CD4-positive, alpha-beta T cell treated with Interleukin-4 for 1 hour (primary cell): ENCODE measurements at places on chromosomes 13 and 19.

DNA sequence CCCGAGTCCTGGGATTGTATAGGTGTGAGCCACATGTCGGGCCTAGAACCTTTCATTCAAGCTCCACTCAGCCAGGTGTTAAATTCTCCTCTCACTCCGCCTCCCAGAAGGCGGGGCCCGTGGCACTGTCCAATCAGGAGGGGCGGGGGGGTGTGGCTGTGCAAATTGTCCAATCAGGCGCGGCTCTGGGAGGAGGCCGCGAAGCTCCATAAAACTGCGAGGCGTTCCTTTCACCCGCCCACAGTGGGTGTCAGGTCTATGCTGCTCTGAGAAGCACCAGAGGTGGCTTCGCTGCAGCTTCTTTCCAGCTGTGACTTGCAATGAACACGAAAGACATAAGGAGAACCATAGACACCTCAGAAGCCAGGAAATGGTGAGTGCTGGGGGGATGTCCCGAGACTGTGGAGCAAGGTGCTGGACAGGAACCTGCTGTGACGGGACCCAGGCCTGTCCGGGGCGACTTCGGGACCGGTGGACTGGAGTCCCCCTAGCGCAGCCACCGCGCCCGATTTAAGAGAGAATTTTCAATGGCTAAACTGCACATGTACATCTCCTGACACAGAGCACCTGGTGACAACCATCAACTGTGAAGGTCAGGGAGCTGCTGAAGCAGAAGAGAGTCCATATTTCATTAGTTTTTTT, 3.0 kb upstream of the ZNF136 start:
- DNase-seq = no peak

- DNase-seq = no peak
Observed at GRCh38 chr19:49152119-49152550, 3.1 kb downstream of the HRC start.

- DNase-seq = peak; percentile 85
Observed at GRCh38 chr19:41541990-41542584, 33.9 kb upstream of the CEACAM21 start.

GRCh38 chr19:41700381-41701195, 7.8 kb upstream of the CEACAM5 start:
- no peak for DNase-seq

GRCh38 chr19:10577951-10578350, 9.2 kb downstream of the AP1M2 start:
- no peak for DNase-seq

- no peak for DNase-seq
Observed at GRCh38 chr13:26952551-26953143, 192.1 kb upstream of the GPR12 start.

DNA sequence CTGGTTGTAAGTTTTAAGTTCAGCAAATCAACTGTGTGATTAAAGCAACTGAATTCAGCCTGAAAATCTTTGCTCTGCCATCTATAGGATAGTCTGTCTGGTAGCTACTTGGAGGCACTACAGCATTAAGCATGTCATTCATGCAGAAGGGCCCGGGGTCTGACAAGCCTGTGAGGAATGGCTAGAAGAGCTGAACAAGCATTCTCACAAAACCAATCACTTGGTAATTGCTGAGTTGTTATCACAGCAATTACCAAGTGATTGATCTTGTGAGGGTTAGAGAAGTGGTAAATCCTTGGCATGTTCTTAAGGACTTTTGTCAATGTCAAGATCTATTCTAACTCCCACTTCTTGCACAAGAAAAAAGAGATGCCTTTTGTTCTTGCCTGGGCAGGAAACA, 356.1 kb downstream of the FGF14 start:
- no peak for DNase-seq

- peak; percentile 85 for DNase-seq
Observed at GRCh38 chr19:15551293-15552004, 43.1 kb downstream of the CYP4F22 start.

GRCh38 chr13:28451482-28452217, 43.3 kb downstream of the FLT1 start:
- no peak for DNase-seq

- DNase-seq = no peak
Observed at GRCh38 chr19:35816846-35817245, 4.2 kb upstream of the PRODH2 start.

DNA sequence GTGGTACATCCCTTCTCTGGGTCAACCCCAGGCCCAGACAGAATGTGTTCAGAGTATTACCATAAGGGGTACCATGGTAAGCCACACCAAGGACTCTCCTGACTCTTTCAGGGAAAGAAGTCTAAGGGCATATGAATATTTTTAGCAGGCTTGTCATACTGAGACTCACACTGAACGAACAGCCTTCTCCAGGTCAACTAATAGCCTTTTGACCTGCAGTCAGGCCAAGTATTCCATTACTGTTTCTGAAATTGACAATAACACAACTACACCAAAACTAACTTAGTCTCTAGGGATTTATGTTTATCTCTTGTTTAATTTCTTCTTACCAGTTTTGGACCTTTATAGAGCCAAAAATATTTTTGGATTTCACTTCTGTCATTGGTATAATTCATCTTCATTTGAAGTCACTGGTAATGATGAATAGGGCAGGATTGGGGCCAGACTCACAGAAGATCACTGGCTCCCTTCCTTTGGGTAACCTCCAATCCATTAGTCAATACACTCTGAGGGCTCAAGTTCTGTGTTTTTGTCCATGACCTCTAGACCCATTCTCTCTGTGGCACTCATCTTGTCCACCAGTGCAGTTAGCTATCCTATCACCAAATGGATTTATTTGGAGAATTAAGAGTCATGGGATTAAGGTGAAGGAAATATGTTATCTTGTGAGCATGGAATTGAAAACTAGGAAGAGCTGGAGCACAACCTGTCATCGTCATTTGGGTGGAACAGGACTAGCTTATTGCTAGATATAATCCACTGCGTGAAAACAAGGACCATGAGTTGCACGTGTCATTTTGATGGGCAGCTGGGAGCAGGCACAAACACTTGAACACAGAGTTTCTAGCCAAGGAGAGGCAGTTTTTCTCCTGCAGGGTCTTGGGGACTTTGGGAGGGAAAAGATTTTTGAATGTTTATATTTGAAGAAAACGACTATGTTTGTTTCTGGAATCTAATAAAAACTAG, 313.3 kb downstream of the DCLK1 start:
- no peak for DNase-seq

DNA sequence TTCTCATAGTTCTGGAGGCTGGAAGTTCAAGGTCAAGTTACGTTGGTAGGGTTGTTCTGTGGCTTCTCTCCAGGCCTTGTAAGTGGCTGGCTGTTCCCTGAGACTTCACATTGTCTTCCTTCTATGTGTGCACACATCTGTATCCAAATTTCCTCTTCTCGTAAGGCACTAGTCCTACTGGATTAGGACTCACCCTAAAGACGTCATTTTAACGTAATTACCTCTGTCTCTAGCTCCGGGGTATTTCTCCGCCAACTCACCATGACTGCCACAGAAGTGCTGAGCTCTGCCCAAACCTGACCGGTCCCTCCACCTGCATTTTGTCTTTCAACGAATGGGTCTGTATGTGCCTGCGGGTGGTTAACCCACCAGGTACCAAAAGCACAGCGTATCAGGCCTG, 8.7 kb upstream of the SYDE1 start:
- no peak for DNase-seq

DNA sequence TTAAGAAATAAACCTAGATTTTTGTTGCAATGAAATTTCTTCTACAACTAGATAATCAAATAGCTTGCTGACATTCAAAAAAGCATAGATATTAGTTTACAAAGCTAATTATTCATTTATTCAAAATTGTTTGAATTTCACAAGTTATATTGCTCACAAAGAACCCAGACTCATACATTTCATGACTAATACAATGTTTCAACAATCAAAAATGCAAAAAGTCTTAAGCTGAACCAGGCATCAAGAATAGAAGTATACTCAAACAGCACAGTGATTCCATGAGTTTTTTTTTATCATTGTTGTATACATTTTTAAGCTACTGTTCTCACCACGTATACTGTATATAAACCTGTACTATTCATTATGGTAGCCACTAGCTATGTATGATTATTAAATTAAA, 51.0 kb downstream of the DIAPH3 start:
- DNase-seq = no peak

GRCh38 chr19:46000491-46001246, 5.4 kb downstream of the CCDC61 start:
- peak; percentile 81 for DNase-seq

- peak; percentile 54 for DNase-seq
Observed at GRCh38 chr19:14081797-14082674, 3.5 kb downstream of the C19orf67 start.

GRCh38 chr13:26589754-26590153, 32.3 kb downstream of the WASF3 start:
- DNase-seq = no peak

DNA sequence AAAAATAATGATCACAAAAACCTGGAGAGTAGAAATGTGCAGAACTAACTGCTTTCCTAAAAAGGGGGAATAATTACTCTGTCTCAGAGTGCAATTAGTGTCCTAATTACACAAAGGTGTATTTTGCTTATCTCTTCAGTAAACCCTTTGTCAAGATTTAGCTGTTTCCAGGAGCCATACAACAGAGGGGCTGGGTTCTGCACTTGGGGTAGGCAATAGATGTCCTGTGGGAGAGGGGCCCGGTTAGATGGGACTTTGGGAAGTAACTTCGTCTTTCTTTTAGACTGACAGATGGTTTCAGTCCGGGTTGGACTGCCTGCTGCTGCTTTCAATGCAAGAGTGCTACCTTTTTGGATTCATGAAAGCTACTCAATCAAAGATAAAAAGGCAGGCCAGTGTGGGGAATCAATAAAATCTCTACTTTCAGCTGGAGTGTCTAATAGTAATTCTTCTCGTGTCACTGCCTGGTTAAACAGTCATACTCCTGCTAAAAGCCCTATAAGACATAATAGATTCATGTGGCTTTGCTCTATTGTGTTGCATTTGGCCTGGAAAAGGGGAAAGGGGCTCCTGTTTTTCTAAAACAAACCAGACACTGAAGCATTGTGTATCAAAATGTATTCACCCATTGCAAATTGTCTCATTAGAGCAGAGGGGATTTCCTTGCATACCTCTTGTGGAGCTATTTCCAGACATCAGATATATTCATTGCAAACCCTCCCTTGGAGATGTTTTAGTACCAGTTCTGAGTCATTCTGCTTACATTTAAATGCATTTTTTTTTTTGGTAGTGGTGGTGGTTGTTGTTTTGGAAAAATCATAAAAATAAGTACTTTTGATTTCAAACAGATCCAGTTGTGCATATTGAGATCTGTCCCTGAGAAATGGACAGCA, 83.3 kb upstream of the PCDH8 start:
- no peak for DNase-seq

DNA sequence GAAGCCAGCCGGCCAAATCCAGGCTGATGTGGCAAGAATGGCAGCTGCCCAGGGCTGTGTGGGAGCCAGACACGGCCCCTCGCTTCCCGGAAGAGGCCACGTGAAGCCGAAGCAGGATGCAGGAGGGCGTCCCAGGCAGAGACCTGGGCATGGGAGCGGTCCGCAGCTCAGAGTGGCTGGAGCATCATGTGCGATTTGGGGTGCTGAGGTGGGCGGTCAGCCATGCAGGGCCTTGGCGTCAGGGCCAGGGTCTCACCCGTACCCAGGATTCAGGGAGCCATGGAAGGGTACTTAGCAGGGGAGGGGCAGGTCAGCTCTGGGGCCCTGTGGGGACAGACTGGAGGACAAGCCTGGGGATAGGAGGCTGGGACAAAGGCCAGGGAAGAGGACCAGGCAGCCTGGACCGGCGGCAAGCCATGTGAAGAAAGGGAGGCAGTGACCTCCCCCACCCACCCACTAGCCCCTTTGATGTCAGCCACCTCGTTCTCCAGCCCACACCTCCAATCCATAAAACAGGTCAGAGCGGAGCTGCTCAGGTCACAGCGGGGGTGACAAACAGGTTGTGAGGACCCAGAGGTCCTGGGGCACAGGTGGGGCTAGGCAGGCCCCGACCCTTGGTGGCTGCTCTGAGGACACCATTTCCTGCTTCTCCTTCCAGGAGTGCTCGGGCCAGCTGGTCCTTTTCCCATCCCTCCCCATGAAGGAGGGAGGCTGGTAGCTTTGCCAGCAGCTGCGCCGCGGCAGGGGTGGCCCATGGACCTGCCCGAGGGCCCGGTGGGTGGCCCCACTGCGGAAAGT, 2.3 kb downstream of the KASH5 start:
- DNase-seq = no peak

DNA sequence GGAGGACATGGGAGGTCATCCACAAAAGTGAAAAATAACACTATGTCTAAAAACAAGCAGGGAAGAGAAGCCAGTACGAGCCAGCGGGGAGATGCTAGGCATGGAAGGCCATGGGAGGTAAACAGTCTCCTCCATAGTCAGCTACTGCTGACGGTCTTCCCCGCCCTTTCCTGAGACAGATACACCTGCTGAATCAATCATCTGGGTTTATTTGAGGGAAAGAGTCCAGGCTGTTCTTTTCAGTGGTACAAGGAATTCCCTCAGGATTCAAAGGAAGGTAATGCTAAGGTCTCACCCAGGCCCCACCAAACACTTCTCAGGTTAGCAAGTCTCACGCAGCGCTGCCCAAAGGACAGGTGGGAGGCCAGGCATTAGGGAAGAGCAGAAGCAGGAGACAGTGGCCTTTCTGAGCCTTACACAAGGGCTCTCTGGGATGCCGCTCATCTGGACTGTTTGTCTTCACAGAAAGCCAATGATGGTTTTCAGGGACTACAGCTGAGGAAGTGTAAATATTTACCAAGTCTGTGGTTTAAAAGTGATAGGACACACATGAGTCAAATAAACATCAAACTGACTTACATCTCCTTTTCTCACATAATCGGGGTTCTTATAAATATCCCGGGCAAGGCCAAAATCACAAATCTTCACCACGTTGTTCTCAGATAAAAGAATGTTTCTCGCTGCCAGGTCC, 173.9 kb downstream of the FLT1 start:
- no peak for DNase-seq

DNA sequence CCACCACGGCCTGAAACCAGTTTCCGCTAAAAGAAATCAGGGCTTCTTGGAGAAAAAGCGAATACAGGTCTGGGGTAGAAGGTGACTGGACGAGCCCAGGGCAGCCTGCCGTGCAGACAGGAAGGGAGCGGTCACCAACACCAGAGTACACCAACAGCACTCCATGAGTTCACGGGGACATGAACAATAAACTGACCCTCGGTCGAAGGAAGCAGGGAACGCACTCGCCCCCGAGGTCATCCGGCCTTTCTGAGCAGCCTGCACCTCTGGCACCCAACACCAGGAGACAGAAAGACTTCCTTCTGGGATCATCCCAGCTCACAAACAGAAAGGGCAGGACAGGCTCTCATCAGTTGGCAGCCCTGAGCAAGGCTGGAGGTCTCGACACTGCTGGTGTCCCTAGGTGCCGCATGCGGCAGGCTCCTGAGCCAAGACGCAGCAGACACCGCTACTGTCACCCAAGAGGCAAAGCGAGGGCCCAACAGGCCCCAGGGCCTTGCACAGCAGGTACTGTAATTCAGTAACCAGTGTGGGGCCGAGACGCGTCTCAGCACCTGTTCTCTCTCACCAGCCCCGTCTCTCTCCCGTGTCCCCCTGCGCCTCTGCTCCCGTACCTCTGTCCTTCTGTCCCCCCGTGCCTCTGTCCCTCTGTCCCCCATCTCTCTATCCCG, 18.0 kb downstream of the DCUN1D2 start:
- no peak for DNase-seq

DNA sequence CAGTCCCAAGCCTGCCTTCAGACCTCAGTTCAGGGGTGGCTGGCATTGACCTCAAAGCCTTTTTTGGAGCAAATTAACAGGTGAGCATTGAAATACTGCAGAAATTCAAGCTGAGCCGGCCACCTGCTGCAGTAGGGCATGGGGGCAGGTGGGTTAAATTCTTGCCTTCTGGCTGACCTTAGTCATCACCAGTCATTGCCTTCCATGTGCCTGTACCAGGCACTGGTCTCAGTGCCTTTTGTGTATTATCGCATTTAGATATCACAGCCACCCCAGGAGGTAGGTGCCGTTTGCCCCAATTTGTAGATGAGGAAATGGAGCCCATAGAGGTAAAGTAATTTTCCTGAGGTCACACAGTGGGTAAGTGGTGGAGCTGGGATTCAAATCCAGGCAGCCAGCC, 7.2 kb downstream of the PPP1R37 start:
- no peak for DNase-seq
